ENCODE measurements at places on chromosomes 6 and 20. TPM values are rescaled to one million over a fixed set of nuclear protein-coding genes. Genes with fewer than 3 reads are reported as not detected.
A peak's percentile ranks its signal among the peaks of the same experiment; 100 is the strongest.

The HTR1E gene
- 0.82 TPM for total RNA-seq

The FAM184A gene
- 4.1 TPM for total RNA-seq

The TEAD3 gene
- total RNA-seq, result 91.8 TPM

The DEFB132 gene
- total RNA-seq, result not detected

The L3MBTL1 gene
- total RNA-seq, result 44.3 TPM

GRCh38 chr6:85797993-85798392 is 155.3 kb upstream of the SYNCRIP start:
- H3K27me3 ChIP-seq, result no peaks in the 10 kb centered on the region
- no peak overlapping the region for H3K4me3 ChIP-seq
- no peak for DNase-seq
- H3K36me3 ChIP-seq, result no peaks in the 10 kb centered on the region

DNA sequence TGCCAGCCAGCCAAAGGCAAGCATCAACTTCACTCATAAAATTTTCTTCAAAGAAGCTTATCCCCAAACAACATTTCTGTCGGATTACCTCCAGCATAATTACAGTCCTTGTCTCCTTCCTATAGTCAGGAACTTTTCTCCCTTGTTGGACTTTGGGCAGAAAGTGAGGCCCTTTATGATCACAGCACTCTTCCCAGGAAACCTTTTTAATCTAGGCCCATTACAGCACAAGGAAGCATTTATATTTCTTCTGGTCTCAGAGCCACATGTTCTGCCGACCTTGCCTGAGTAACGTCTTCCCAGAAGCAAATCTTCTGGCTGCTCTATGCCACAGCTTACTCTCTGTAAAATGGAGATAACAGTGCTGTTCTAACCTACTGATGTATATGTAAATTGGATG is 437.2 kb upstream of the SLC35B3 start:
- DNase-seq, result no peak
- H3K27ac ChIP-seq, result no peak overlapping the region
- H3K4me3 ChIP-seq, result no peak overlapping the region
- no peaks in the 10 kb centered on the region for H3K36me3 ChIP-seq
- peaks cover 11% of the 10 kb centered on the region for H3K4me1 ChIP-seq
- H3K27me3 ChIP-seq, result peaks cover 6% of the 10 kb centered on the region

DNA sequence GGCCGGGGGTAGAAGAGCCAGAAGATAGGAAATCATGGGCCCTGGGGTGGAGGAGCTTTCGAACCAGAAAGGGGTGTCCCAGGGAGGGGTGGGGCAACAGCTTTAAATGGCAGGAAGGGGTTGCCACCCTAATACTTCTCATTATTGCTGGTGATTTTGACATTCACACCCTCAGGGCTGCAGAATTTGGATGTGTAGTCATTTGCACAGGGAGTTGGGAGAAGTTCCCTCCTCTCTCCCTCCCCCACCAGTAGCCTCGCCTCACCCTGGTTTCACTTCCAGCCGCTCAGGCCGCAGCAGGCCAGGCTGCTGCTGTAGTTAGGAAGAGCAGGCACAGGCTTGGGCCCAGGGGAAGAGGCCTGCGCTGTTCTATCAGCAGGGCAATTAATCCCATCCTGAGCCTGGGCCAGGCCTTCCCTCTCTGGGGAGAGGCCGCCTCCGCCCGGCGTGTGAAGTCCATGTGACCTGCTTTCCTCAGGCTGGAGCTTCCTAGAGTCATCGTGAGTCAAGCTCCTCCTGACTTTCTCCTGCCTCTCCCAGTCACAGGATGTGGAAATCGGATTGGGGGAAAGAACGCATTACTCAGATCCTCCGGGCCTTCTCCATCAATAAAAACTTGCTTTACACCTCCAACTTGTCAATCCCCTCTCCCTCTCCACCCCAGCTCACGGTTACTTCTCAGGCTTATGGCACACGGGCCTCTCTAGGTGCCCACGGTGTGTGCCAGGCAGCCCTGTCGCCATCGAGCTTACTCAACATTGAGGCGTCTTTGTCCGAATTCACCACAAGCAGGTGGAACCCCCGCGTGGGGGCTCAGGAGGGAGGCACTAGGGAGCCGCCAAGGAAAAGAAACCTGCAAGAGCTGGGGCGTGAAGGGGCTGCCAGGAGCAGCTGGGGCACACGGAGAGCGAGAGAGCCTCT is 7.8 kb downstream of the ADTRP start:
- H3K4me3 ChIP-seq, result no peak overlapping the region
- H3K27ac ChIP-seq, result peak overlapping the region; percentile 75
- peaks cover 39% of the 10 kb centered on the region for H3K4me1 ChIP-seq
- H3K36me3 ChIP-seq, result no peaks in the 10 kb centered on the region

- no peak overlapping the region for H3K27ac ChIP-seq
- no peaks in the 10 kb centered on the region for H3K36me3 ChIP-seq
- peaks cover 12% of the 10 kb centered on the region for H3K4me1 ChIP-seq
Observed at GRCh38 chr6:33904747-33905065, 100.9 kb upstream of the MLN start.

- H3K27ac ChIP-seq, result peak overlapping the region; percentile 90
- DNase-seq, result no peak
- H3K4me1 ChIP-seq, result peaks cover 22% of the 10 kb centered on the region
- H3K27me3 ChIP-seq, result no peaks in the 10 kb centered on the region
- peaks cover 14% of the 10 kb centered on the region for H3K36me3 ChIP-seq
Observed at GRCh38 chr20:3042625-3043024, 797 bp upstream of the GNRH2 start.

- H3K4me3 ChIP-seq, result peak overlapping the region; percentile 32
- peak overlapping the region; percentile 87 for H3K27ac ChIP-seq
- peaks cover 42% of the 10 kb centered on the region for H3K36me3 ChIP-seq
- no peaks in the 10 kb centered on the region for H3K27me3 ChIP-seq
Observed at GRCh38 chr20:32445539-32446273, 87.6 kb downstream of the ASXL1 start.

- no peak overlapping the region for H3K27ac ChIP-seq
- no peak for DNase-seq
- H3K4me1 ChIP-seq, result peaks cover 1% of the 10 kb centered on the region
- peaks cover 15% of the 10 kb centered on the region for H3K36me3 ChIP-seq
Observed at GRCh38 chr6:25202504-25202903, 76.7 kb upstream of the CARMIL1 start.

DNA sequence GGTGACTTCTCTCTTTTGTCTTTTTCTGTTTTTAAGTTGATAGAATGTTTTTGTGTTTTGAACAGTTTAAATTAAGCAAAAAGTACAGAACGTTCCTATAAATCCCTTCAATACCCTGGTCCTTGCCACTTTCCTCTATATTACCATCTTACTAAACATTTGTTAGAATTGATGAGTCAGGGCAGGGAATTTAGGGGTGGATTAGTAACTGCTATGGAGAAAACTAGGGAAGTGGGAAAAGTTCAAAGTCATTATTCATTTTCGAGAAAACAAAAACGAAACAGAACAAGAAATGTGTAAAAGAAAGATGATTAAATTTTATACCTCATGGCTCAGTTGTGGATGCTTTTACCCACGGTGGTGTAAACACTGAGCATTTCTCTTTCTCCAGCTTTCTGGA is 240.4 kb upstream of the SULF2 start:
- peaks cover 4% of the 10 kb centered on the region for H3K4me1 ChIP-seq
- H3K4me3 ChIP-seq, result no peak overlapping the region
- no peaks in the 10 kb centered on the region for H3K36me3 ChIP-seq
- peaks cover 8% of the 10 kb centered on the region for H3K27me3 ChIP-seq
- no peak for DNase-seq

DNA sequence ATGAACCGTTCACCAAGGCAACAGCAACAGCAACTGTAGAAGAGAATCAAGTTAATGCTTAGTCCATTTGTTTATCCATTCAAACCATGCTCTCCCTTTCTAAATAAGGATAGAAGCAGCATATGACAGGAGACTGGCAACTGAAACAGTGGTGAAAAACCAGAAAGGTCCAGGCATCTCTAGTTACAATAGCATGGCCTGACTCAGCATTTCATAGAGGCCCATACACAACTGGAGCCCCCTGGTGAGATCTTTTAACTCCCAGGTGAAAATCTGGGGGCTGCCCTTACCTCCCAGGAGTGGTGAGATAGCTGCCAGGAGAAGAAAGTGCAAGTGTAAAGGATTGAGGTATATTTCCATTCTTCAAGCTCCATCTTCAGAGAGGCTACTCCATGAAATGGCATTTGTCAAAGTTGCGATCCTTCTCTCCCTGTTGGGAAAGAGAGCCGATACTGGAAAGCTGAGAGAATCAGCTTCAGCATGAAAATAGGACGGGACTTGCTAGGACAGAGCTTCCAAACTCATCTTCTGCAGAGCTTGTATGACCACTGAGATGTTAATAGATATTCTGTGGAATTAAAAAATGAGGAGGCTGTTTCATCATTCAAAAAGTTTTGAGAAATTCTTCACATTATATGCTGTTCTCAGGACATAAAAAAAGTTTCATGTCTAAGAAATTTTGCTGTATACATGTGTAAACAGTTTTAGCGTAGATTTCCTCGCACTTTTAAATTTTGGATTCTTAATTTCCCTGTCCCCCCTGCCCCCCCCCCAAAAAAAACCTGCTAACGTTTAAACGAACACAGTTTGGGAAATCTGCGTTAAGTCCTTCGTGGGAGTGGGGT is 10.9 kb upstream of the SLC2A12 start:
- H3K4me3 ChIP-seq, result no peak overlapping the region
- H3K27ac ChIP-seq, result peak overlapping the region; percentile 69
- no peak for DNase-seq
- H3K36me3 ChIP-seq, result no peaks in the 10 kb centered on the region

GRCh38 chr6:137496368-137496767 is 2.2 kb upstream of the OLIG3 start:
- H3K4me3 ChIP-seq, result no peak overlapping the region
- H3K27me3 ChIP-seq, result peaks cover 96% of the 10 kb centered on the region
- DNase-seq, result no peak
- H3K4me1 ChIP-seq, result peaks cover 31% of the 10 kb centered on the region
- H3K27ac ChIP-seq, result no peak overlapping the region

DNA sequence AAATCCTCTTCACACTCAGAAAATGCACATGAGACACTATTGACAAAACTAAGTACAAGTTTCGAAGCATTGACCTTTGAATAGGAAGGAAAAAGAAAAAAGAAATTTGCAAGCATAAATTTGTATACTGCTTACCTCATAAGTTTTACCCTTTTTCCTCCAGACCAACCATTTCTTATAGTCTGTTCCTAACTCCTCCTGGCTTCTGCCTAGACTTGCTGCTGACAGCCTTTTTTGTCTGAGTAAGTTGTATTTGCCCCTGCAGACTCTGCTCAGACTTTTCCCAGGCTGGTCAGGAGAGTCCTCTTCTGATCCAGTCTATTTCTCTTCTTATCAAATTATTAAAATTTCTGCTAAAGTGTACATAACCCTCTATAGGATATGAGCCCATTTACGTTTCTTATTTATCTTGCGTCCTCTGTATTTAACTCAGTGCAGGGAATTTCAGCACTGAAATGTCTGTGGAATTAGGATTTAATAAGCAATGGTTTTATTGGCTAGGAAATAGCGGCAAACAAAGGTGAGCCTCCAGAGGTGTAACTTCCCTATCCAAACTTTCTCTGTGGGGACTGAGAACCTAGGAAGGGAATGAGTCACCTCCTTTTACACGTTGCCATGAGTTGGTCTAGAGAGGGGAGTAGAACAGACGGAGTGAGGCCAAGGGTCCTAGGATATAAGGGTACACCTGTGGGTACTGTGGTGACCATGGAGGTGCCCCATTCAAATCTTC is 207.1 kb upstream of the MARCKS start:
- no peak overlapping the region for H3K27ac ChIP-seq
- H3K36me3 ChIP-seq, result no peaks in the 10 kb centered on the region
- DNase-seq, result no peak
- H3K4me3 ChIP-seq, result no peak overlapping the region
- H3K4me1 ChIP-seq, result peaks cover 35% of the 10 kb centered on the region
- H3K27me3 ChIP-seq, result no peaks in the 10 kb centered on the region

DNA sequence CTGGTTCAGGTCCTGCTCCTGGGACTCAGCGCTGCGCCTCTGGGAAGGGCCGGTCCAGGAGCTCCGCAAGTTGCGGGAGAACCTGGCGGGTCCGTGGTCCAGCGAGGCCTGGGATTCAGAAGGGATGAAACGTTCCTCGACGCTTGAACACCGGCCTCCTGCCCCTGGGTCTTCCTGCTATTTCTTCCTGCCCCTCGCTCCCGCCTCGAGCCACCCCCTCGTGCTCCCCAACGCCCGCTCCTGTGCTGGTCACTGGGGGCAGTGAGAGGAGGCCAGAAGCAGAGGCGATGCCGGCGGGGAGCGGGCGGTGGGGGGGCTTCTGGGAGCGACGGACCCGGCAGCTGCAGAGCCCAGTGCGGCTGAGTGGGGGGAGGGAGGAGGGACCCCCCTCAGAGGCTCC is 20.8 kb upstream of the KIF25 start:
- no peaks in the 10 kb centered on the region for H3K36me3 ChIP-seq
- no peak overlapping the region for H3K4me3 ChIP-seq
- H3K27me3 ChIP-seq, result no peaks in the 10 kb centered on the region
- peaks cover 33% of the 10 kb centered on the region for H3K4me1 ChIP-seq

- peak overlapping the region; percentile 86 for H3K27ac ChIP-seq
- DNase-seq, result no peak
- no peaks in the 10 kb centered on the region for H3K27me3 ChIP-seq
Observed at GRCh38 chr6:26200918-26201721, 113.9 kb downstream of the HFE start.
